Thymus (tissue), 14 donors: ENCODE measurements at places on chromosomes 12 and 14.
A peak's percentile ranks its signal among the peaks of the same experiment; 100 is the strongest.

GRCh38 chr14:54467280-54467679, 21.5 kb downstream of the GMFB start:
- H3K4me3 ChIP-seq, result no peak overlapping the region
- no peaks in the 10 kb centered on the region for H3K36me3 ChIP-seq
- no peaks in the 10 kb centered on the region for H3K27me3 ChIP-seq
- H3K27ac ChIP-seq, result no peak overlapping the region

DNA sequence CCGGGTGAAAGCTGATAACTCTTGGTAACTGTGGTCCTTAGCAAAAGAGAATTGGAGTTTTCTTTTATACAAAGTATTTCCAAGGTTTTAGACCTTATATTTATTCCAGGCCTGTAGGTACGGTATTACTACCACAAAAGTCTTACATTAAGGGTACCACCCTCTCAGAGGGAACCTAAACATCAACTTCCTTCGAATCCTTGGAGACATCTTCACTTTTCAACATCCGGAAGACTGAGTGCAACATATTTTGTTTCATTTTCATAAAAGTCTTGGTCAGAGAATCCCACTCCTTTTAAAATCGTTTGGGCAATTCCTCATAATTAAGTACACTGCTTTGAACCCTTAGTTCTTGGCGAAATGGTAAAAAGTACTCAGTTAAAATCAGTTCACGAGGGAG, 1.2 kb downstream of the CNOT2 start:
- H3K27ac ChIP-seq, result peak overlapping the region; percentile 100
- peaks cover 8% of the 10 kb centered on the region for H3K36me3 ChIP-seq
- no peak for DNase-seq

GRCh38 chr12:95390932-95391331, 83.0 kb upstream of the METAP2 start:
- no peaks in the 10 kb centered on the region for H3K36me3 ChIP-seq
- no peak for DNase-seq
- no peak overlapping the region for H3K4me3 ChIP-seq
- H3K27me3 ChIP-seq, result no peaks in the 10 kb centered on the region

GRCh38 chr12:88544991-88545980, 35.0 kb downstream of the KITLG start:
- H3K4me3 ChIP-seq, result no peak overlapping the region
- no peaks in the 10 kb centered on the region for H3K36me3 ChIP-seq
- no peak for DNase-seq
- H3K4me1 ChIP-seq, result no peaks in the 10 kb centered on the region

DNA sequence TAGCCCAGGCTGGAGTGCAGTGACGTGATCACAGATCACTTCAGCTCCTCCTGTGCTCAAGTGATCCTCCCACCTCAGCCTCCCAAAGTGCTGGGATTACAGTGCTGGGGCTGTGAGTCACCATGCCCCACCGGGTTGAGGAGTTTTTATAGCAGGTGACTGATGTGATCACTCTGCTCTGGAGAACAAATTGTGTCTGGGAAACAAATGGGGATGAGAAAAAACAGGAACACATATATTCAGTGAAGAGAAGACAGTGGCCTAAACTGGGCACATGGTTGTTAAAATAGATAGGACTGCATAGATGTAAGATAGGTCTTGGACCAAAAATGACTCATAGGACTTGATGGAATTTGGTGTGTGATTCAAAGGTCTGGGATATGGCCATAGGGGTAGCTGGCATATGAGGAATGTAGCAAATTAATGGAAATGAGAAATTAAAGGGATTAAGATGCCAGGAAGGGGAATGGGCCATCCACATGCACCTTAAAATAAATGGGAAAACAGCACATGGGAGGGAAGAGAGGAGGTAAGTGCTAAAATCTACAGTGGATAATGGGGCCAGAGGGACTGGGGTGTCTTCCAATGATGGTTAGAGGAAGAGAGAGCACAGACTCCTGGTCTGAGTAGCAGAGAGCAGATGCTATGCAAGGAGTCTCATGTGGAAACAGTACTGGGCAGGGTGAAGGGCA, 11.2 kb downstream of the BCAT1 start:
- no peaks in the 10 kb centered on the region for H3K4me1 ChIP-seq
- DNase-seq, result no peak
- H3K27ac ChIP-seq, result no peak overlapping the region
- no peak overlapping the region for H3K4me3 ChIP-seq
- no peaks in the 10 kb centered on the region for H3K36me3 ChIP-seq

- H3K27me3 ChIP-seq, result no peaks in the 10 kb centered on the region
- H3K36me3 ChIP-seq, result no peaks in the 10 kb centered on the region
- no peak overlapping the region for H3K27ac ChIP-seq
- no peaks in the 10 kb centered on the region for H3K4me1 ChIP-seq
- H3K4me3 ChIP-seq, result no peak overlapping the region
These were observed 17.0 kb upstream of the ERBB3 start for GRCh38 chr12:56062996-56063395.

- peaks cover 12% of the 10 kb centered on the region for H3K36me3 ChIP-seq
- H3K4me3 ChIP-seq, result no peak overlapping the region
- H3K4me1 ChIP-seq, result peaks cover 4% of the 10 kb centered on the region
- no peaks in the 10 kb centered on the region for H3K27me3 ChIP-seq
These were observed 59.5 kb downstream of the SCARB1 start for GRCh38 chr12:124804011-124804621.

GRCh38 chr12:15788233-15789219, 662 bp downstream of the EPS8 start:
- peaks cover 6% of the 10 kb centered on the region for H3K4me1 ChIP-seq
- H3K27ac ChIP-seq, result no peak overlapping the region
- peaks cover 34% of the 10 kb centered on the region for H3K27me3 ChIP-seq
- H3K4me3 ChIP-seq, result peak overlapping the region; percentile 59
- DNase-seq, result no peak

DNA sequence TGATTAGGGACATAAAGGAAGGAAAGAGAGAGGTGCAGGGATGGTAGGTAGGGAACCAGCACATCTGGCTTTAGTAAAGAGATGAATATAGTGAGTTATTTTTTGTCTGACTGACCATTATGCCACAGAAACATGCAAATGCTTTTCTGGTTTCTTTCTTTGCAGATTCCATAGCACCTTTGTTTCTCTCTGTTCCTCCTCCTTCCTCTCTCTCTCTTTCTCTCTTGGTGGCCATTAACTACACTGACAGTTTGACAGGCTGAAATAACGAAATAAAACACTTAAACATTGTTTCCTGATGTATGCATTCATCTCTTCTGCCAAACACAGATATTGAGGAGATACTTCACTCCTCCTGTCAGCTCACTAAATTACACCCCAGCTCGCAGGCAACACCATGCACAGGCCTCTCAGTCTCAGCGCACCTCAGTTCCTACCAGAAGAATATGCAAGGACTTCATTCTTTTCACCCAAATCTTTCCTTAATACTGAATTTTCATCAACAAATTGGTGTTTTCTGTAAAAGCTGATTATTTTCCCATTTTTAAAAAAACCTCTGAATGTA, 406.9 kb upstream of the SOX5 start:
- DNase-seq, result no peak
- H3K4me1 ChIP-seq, result no peaks in the 10 kb centered on the region
- H3K36me3 ChIP-seq, result no peaks in the 10 kb centered on the region
- no peak overlapping the region for H3K4me3 ChIP-seq
